Upper lobe of right lung (tissue), 1 donor: ENCODE measurements at places on chromosomes 3 and 15.
A peak's percentile ranks its signal among the peaks of the same experiment; 100 is the strongest.

GRCh38 chr3:113377158-113377557, 64.1 kb downstream of the CFAP44 start:
- no peak for DNase-seq

DNA sequence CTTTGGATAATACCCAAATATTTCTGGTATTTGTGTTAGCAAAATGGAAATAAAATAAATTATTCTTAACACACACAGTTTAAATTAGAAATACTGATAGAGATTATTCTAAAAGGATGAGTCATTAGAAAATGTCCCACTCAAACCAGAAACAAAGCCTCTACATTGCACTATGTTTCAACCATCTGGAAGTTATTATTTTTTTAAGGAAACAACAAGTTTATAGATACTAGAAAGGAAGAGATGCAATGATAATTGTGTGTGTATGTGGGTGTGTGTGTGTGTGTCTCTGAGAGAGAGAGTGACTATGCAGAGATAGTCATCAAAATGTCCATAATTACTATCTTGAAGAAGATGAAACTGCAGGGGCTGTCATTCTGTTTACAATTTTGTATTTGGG, 1340.5 kb downstream of the ROBO1 start:
- DNase-seq = no peak

- peak; percentile 74 for DNase-seq
These were observed 27.4 kb downstream of the CLK3 start for GRCh38 chr15:74642734-74643664.

GRCh38 chr15:44813231-44813630, 76.9 kb downstream of the TRIM69 start:
- no peak for DNase-seq

DNA sequence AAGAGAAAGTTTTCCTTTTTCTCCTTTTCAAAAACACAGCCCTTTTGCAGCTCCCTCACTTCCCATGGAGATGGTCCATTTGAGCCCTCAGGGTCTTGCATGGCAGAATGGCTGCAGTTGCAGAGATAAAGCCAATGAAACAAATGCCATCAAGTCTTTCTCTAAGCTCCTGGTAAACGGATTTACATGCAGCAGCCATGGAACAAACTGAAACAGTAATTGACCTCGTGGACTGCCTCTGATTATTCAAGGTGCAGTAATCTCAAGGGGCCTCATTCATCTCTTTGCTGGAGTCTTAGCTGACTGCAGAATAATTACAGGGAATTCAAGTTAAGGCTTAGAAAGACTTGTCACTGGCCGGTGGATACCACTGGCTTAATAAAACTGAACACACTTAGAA, 125.1 kb downstream of the SQOR start:
- DNase-seq = no peak

DNA sequence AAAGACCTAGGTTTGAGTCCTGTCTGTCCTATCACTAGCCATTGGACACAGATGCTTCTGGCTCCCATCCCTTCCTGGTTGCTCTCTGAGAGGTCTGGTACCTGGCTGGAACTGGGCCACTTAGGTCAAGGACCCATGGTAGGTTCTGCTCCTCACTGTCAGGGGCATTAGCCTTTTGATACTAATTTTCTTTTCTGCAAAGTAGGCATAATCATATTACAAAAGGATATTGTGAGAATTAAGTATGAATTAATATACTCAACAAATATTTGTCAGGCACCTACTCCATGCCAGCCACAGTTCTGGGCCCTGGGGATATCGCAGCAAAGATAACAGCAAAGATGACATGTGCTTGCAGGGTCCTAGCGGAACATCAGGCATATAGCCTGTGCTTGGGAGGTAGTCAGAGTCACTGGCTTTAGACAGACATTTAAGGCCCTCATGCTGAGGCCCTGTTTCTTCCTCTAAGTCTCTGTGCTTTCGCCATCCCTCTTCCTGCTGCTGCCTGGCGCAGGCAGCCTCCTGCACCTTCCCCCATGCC, 25.6 kb upstream of the LCTL start:
- no peak for DNase-seq
